Neural crest cell (in vitro differentiated cells): ENCODE measurements at places on chromosomes 4 and X.

DNA sequence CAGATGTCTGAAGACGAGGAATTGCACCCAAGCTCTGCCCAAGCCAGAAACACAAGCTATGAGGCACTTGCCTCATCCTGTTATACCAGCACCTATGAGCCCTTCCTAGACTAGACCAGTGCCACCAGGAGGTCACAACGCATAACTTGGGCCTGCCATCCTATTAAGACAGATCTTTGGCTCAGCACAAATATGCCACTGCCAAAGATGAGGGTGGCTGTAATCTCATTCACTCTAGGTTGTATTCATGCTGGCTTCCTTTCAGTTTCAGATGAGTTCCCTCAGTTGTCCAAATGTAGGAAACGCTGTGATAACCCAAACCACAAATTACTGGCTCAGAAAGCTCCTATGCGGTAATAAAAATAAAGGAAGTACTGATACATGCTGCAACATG is 76.5 kb upstream of the CITED1 start:
- no peak for DNase-seq

GRCh38 chr4:185204238-185204910 is 574 bp upstream of the CFAP97 start:
- no peak for DNase-seq

- no peak for DNase-seq
These were observed 235.4 kb downstream of the MAML3 start for GRCh38 chr4:139918591-139918990.

GRCh38 chr4:41217020-41217333 is 2.6 kb upstream of the APBB2 start:
- DNase-seq: no peak

GRCh38 chr4:79288185-79288584 is 37.7 kb downstream of the NAA11 start:
- DNase-seq: no peak

- no peak for DNase-seq
These were observed 9.1 kb upstream of the PAGE1 start for GRCh38 chrX:49704691-49705404.

- no peak for DNase-seq
These were observed 60.4 kb upstream of the TAF9B start for GRCh38 chrX:78199851-78200250.

DNA sequence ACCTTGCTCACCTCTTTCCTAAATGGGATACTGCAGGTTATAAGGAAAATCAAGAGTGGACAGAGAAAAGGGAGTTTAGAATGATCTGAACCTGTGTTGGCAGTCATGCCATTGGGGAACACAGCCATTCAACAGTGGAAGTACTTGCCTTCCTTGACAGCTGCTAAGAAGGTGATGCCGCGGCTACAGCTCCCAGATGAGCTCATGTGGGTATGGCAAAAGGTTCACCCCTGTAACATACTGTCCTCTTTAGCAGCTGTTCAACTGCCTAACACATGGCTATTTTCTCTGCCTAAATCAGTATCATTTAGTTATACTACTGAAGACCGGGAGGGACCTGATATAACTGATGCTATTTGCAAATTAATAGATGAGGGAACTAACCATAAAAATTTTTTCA is 76.8 kb downstream of the DCHS2 start:
- no peak for DNase-seq

DNA sequence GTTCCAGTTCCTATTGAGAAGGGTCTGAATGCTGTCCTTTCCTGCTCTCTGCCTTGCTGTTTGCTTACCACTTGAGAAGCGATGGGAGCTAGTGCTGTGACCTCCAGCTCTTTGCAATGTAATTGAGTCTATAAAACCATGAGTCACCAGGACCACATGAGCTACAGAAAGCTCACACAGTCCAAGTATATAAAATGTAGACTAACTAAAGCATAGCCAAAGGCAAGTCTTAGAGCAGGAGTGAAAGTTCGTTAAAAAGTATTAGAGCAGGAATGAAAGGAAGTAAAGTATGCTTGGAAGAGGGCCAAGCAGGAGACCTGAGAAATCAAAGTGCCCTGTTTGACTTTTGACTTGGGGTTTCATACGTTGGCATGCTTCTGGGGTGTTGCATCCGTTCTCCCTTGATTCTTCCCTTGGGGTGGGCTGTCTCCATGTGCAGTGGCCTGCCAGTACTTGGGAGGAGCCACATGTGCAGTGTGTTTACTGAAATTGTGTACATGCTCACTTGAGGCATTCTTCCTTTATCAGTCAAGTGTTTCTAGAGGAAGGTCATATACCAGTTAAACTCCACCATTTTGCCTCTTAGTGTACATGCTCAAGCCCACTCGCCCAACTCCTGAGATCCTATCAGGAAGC is 71.3 kb upstream of the KIT start:
- DNase-seq: no peak

DNA sequence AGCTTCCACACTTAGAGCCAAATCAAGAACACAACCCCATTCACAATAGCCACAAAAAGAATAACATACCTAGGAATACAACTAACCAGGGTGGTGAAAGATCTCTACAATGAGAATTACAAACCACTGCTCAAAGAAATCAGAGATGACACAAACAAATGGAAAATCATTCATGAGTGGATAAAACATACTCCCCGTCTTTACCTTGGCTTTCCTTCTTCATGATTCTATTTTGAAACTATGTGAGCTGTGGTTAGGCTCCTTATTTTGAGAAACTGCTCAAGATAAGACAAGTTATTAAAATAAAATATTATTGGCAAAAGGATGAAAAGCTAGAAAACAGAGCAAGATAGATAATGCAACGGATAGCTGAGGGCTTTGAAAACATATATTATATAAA is 598.1 kb upstream of the FAT1 start:
- DNase-seq: no peak

- no peak for DNase-seq
These were observed 15.4 kb upstream of the MAGED1 start for GRCh38 chrX:51878056-51878455.

DNA sequence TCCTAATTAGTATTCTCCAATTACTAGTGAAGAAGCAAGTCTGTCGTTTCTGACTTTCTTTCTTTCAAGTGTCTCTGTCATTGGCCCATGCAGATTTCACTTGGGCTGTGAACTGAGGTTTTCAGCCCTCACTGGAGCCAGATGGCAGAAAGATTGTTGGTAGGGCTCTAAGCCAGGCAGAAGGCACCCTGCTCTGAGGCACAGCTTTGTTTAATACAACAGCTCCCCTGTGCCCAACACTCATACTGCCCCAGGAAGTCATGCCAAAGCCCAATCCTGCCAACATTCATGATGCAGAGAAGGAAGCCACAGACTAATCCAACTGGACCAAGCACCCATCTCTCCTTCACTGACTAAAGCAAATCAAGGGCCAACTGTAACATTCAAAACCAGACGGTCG is 117.1 kb upstream of the FRG1 start:
- no peak for DNase-seq

GRCh38 chr4:65597697-65598096 is 72.6 kb downstream of the EPHA5 start:
- no peak for DNase-seq

DNA sequence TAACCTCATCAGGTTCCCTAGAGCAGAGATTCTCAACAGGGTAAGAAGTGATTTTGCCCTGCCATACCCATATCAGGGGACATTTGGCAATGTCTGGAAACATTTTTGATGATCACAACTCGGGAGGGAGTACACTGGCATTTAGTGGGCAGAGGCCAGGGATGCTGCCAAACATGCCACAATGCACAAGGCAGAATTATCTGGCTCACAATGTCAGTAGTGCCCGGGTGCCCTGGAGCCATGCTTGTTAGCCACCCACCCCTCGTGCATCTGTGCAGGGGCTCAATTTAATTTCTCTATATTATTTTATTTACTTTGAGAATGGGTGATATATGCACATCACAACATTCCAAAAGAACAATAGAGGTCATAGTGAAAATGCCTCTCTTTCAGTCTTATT is 82.0 kb upstream of the DHX15 start:
- no peak for DNase-seq

DNA sequence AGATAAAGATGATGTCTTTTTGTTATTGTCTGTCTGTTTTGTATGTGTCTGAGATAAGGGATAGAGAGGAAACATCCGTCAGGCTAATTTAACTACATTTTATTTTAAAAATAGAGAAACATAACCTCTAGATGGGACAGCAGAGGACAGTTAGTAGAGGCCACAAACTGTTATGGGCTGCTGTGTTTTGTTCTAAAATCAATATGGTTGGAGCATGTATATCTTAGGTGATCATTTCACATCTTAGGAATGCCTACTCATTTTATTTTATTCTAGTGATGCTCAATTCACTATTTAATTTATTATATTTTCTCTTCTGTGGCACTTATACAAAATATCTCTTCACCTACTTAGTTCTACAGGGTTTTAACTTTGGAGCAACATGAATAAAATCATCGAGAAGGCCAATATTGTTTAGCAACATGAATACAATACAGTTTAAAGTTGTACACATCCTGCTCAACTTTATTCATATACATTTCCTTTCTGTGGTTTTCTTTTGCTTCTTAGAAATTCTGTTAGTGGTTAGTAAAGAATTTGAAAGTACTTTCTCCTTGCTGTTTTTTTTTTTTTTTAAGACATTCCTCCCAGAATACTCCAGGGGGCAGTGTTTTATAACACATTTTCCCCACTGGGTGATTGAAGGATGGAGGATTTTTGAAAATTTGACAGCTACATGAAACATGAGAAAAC is 392.9 kb downstream of the UNC5C start:
- no peak for DNase-seq

DNA sequence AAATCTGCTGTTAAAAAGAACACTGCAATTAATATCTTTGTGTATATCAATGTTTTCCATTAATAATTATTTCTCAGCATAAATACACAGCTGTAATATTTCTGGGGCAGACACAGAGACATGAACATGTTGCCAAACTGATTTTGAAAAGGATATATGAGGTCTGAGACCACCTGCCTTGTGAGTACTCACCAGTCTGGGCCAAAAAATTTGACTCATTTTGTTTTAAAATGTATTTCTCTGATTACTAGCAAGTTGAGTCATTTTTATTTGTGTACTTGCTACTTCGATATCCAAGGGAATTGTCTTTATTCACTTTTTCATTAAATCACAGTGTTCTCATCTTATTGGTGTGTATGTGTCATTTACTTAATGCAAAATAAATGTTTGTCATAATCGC is 8.5 kb upstream of the RAI2 start:
- DNase-seq: no peak

DNA sequence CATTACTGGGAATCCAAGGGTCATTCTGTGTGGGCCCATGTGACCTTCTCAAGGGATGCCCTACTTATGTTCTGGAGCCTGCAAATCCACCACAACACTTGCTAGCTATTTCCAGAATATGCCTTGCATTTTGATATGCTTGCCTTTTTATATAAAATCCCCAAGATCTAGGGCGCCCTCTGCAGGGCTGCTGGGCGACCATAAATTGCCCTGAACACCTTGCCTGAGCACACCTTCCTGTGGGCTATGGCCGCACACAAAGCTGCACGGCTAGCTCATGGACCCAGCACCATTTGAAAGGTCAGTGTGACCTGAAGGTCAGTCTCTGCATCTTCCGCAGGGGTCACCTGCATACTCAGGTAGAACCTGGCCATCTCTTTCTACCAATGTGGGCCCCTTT is 311.7 kb downstream of the NLGN4X start:
- no peak for DNase-seq

DNA sequence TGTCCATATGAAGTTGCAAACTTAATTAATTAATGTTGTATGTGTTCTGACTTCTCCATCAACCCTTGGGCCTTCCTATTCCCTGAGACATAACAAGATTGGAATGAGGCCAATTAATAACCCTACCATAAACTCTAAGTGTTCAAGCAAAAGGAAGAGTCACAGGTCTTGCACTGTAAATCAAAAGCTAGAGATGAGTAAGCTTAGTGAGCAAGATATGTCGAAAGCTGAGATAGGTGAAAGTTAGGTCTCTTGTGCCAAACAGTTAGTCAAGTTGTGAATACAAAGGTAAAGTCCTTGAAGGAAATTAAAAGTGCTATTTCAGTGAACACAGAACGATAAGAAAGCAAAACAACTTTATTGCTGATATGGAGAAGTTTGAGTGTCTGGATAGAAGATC is 58.2 kb upstream of the GPRIN3 start:
- no peak for DNase-seq

DNA sequence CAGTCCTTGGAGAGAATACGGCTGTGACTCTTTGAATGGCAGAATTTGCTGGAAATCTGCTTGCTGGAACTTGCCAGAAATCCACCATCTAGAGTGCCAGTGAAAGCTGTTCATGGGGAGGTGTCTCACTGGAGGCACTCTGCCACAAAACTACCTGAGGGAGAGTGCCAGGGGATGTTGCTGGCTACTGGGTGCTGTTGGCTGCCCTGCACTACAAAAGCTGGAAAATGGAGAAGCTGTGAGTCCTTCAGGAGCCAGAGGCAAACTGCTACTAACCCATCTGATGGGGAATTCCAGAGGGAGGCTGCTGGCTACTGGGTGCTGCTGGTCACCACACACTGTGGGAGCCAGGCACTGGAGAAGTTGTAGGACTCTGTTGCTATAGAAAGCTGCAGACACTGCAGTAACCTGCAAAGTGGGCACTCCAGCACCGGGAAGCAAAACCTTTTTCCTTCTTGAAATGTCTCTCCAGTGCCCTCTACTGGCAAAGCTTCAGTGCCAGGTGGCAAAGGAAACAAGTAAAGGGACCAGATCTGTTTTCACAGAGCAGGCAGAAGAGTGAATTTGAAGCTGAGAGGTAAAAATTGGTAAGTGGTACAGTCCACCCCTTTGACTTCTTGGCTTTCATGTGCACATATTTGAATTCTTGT is 47.8 kb upstream of the HSD17B10 start:
- peak; percentile 45 for DNase-seq

GRCh38 chr4:1725521-1725920 is 4.2 kb downstream of the TACC3 start:
- no peak for DNase-seq

- no peak for DNase-seq
These were observed 2368.5 kb downstream of the PCDH7 start for GRCh38 chr4:33088713-33089112.
